ENCODE measurements at places on chromosomes 7 and 10.
A peak's percentile ranks its signal among the peaks of the same experiment; 100 is the strongest.

DNA sequence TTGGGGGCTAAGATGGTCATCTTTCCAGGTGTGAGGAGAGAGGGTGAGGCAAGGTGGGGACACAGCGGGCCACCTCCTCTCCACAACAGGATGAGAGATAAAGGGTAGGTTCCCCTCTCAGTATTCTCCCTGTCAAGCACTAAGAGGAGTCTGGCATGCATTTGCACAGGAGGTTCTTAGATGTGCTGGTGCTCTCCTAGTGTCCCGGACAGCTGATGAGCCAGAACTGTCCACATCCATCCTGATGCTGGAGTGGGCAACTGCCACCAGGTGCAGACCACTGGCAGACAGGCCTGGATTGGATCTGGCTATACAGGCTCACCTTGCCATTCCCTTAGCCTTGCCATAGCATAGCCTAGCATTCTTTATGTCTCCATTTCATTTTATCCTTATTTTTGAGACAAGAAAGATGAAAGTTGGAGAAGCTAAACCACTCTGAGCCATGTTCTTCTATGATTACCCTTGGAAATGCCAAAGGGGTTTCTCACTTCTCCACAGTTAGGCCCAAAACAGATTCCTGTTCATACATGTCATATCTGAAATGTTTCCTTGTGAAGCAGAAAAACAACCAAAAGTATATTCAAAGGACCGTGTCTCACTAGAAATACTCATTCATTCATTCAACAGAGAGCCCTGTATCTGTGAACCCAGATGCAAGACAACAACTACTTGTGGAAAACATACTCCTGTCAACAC is 48.8 kb upstream of the ANTXRL start:
- DNase-seq, result no peak

GRCh38 chr7:112167147-112167546 is 39.1 kb downstream of the DOCK4 start:
- no peak for DNase-seq

DNA sequence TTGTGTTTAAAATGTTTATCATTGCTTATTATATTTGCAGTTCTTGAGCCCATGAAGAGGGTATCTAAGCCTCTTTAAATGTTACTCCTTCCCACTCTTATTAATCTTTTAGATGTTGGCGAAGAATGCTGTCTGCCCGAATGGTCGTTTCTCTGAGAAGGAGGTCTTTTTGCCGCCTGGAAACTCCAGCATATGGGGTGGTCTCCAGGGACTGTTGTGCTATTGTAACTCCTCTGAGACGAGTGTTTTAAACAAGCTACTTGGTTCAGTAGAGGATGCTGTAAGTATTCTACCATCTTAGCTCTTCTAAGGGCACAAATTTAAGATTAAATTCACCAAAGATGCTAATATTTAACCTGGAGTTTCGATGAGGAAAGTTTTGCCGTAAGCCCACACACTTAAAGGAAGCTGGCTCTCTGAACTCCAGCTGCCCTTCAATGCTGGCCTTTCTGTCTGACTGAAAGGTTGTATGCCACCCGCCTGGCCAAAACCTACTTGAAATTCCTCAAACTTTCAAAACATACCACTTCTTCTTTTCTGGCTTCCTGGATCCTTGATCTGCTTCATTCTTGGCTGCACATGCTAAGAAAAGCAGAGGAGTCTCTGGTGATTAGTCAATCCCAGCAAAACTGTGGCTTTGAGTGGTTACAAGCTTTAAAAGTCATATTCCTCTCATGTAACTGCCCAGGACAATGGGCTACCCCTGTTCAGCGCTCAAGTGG is 74.7 kb downstream of the ABCA13 start:
- no peak for DNase-seq

- DNase-seq, result no peak
Measured at GRCh38 chr7:38889079-38889478, 19.9 kb downstream of the VPS41 start.

- DNase-seq, result peak; percentile 12
Measured at GRCh38 chr10:118800920-118801319, 46.1 kb upstream of the CACUL1 start.

DNA sequence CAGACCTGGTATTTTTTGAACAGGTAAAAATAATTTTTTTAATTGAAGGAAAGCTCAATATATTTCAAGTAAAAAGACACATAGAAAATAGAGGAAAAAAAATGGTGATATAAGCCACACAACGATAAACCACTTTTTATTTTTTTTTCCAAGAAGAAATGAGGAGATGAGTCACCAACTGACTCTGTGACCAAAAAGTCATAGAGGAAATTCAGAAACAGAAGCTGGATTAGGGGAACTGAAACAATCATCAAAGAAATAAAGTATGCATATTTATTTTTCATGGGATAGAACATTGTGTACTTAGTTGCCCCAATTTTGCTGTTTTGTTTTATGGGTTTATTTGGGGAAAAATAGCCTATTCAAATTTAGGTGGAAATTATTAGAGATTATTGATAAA is 176.8 kb upstream of the AGR3 start:
- DNase-seq, result no peak

- no peak for DNase-seq
Measured at GRCh38 chr10:20977300-20977699, 80.2 kb upstream of the NEBL start.

- no peak for DNase-seq
Measured at GRCh38 chr7:41956705-41957104, 253.8 kb upstream of the INHBA start.

DNA sequence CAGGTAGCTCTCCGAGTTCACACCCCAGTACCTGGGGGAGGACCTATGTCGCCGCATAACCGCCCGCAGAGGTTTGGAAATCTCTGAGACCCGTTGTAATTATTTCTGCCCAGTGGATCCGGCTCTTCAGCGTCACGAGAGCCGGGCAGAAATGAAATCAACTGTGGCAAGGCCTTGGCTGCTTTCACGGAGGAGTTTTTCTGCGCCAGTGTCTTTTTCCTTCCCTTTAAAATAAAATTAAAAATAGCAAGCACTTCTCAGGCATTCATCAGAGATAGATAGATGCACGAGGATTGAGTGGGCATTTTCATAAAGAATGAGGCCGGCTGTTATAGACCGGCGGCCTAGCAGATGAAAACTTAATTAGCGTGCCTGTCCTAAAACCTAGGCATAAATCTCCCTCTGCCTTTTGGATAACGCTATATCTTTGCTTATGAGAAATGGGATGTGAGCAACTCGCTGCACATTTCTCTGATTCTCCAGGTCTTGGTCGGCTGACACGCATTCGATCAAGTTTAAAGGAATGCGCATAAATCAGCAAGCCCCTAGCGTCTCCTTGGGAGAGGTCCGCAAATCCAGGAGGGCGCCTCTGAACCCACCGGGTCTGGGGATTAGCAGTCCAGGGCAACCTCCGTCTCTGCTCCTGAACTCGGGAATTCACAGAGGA is 6.4 kb downstream of the HOXA13 start:
- no peak for DNase-seq

GRCh38 chr7:46162609-46163008 is 241.5 kb upstream of the IGFBP3 start:
- DNase-seq, result no peak

- DNase-seq, result no peak
Measured at GRCh38 chr10:71893920-71894319, 42.9 kb upstream of the PSAP start.

GRCh38 chr7:45171946-45172345 is 14.4 kb downstream of the RAMP3 start:
- DNase-seq, result no peak

GRCh38 chr7:47602272-47603004 is 20.5 kb upstream of the TNS3 start:
- DNase-seq, result no peak

DNA sequence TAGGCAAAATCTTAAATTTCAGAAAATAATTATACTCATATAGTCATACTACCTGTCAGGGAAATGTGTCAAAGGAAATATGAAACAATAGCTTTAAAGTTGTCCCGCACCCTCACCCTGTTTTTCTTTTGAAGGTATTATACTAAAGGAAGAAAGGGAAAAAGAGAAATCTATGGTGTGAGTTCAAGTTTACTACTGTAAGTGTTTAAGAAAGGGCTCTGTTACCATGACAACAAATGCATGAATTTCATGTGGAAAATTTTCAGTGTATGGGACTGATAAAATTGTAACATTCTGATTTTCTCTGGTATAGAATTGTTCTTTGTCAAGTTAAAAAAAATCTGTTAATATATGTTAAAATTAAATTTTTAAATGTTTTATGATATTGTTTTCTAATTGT is 229.8 kb downstream of the ADK start:
- DNase-seq, result no peak

GRCh38 chr10:44325157-44325556 is 59.7 kb downstream of the CXCL12 start:
- no peak for DNase-seq

DNA sequence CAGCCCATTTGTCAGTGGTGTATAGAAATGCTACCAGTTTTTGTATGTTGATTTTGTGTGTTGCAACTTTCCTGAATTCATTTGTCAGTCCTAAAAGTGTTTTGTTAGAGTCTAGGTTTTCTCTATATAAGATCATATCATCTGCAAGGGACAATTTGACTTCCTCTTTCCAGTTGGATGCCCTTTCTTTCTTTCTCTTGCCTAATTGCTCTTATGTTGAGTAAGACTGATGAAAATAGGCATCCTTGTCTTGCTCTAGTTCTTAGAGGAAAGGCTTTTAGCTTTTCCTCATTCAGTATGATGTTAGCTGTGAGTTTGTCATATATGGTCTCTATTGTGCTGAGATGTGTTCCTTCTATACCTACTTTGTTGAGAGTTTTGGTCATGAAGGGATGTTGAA is 161.7 kb upstream of the TPK1 start:
- no peak for DNase-seq

DNA sequence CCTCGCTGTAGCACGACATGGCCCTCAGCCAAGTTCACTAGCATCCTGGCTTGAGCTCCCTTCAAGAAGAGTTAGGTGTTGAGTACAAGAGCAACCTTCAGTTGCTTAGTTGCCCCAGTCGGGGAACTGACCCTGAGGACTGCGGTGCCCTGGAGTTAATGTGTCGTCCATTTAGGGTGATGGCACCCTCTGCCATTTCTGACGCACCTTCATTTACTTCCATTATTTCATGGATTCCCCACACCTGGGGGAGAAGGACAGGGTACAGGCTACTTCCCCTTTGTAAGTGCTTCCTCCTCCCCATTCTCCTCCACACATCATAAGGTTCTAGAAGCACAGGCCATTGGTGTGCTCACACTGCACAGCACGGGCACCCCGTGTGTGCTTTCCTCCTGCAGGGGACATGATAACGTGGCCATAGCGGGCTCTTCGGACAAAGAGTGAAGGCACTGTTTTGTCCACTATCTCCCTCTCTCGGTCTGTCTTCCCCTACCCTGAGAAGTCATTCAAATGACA is 1.8 kb downstream of the ALOX5 start:
- DNase-seq, result no peak

GRCh38 chr10:102948176-102948575 is 30.1 kb downstream of the CNNM2 start:
- DNase-seq, result no peak

- DNase-seq, result no peak
Measured at GRCh38 chr7:140342727-140343514, 55.4 kb downstream of the SLC37A3 start.

DNA sequence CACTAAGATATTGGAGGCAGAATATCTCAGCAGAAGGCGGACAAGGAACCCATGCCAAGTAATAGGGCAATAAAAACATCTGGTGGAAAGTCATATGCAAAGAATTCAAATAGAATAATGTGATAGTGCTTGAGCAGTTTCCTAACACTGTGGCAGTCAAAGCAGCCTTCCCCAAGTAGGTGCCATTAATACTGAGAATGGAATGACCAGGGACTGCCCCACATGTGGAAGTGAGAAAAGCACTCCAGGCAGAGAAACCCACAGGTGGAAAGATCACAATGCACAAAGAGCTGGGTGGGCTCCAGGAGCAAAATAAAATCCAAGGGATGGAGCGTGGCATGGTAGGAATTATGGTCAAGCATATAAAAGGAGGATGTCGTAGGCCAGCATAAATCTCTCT is 64.4 kb upstream of the NME8 start:
- no peak for DNase-seq
